Osteoblast (primary cell): ENCODE measurements at places on chromosomes 6 and 20. TPM values are rescaled to one million over a fixed set of nuclear protein-coding genes. Genes with fewer than 3 reads are reported as not detected.

CGA gene
- not detected in 2 replicates for total RNA-seq

DNA sequence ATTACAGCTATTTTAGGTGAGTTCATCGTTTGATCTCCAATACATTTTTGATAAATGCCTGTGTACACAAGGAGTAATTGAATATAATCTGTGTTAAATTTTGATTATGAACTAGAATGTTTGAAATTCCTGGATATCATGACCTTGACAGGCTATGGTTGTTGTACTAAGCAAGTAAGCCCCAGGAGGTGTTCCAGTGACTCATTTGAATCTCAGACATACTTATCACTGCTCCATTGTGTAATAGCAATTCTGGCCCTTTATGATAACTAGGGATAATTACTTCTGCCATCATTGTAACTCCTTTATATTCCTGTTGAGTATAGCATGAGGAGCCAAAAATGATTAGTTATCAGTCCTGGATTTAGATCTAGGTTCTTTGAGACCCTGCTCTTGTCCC lies 1424.6 kb upstream of the ADGRB3 start:
- DNase-seq: no peak

COL9A3 gene
- total RNA-seq: not detected in 2 replicates

FAM83C gene
- not detected in 2 replicates for total RNA-seq

TMEM200A gene
- total RNA-seq: 43.1 and 49.2 TPM in 2 replicates

GRCh38 chr20:39825950-39826349 lies 863.1 kb downstream of the MAFB start:
- DNase-seq: no peak

ETV7 gene
- total RNA-seq: 3.3 and 3.5 TPM in 2 replicates

EDN3 gene
- not detected in 2 replicates for total RNA-seq

DNA sequence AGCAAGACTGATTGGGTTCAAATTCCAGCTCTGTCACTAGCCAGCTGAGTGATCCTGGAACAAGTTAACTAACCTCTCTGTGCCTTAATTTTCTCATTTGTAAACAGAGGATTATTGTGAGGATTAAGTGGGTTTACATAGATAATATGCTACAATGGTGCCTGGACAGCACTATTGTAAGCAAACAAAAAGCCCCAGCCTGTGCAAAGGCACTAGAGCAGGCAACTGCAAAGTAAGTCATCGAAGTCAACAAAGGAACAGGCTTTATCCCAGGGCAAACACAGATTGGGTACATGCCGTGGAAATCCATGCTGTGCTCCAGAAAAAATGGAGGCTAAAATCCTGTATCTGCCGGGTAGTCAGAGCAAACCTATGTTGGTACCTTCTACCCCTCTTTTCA lies 43.2 kb upstream of the CTNNBL1 start:
- no peak for DNase-seq

CFAP61 gene
- total RNA-seq: not detected in 2 replicates

DNA sequence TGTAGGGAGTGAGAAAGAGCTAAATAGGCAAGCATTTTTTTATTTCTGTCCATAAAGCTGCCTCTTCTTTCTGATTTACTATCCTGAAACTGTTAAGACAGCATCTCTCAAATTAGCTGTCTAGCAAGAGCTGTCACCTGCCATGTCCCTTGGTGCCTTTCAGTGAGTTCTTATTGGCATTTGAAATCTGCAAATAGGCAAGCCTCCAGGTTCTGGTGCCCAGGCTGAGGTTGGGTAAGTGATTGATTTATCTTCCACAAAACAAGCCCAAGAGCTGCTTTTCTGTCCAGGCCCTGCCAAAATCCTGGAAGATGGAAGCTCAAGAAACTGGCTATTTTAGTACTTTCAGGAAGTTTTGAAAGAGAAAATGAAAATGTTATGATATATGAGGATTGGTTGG lies 22.4 kb downstream of the MANEA start:
- no peak for DNase-seq

CLIC1 gene
- 502 and 581 TPM in 2 replicates for total RNA-seq

DNA sequence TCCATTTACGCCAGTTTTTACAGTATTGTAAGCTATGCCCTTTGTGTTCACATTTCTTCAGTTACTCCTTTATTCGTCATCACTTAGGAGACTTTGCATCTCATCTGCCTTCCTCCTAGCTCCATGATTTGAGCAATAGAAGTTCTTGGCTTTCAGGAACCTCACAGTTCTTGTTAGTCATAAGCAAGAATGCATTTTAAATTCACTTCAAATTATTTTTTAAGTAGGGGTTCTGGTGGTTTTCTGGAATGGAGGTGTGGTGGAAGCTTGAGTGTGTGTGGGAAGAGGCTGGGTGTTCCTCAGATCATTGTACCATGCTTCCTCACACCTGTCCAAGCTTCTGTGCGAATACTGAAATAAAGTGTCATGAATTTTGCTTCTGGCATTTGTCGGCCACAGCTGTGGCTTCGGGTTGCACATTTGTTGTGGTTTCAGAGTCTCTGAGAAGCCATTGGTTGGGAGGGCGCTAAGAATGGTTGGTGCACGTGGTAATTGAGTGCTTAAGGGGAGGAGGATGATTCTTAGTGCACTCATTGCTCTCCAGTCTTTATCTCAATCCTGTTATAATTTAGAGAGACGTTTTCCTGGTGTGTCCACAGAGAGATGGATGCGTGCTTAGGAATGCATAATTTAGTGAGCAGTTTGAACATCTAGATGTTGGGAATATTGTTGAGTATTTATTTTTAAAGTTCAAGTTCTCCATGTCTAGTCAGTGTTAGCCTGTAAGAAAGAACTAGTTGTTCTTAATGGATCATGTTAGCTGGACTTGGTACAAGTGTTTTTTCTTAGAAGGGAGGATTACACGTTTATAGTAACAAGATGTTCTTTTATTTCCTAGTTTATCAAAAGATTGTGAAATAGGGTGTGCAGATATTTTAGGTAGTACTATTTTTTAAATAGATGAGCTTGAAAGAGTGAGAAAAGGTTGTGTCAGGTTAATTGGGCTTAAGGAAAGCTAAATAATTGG lies 31.9 kb downstream of the FOXO3 start:
- peak; percentile 81 for DNase-seq
